ENCODE measurements at places on chromosomes 2 and 18.

- no peak for DNase-seq
Observed at GRCh38 chr2:240935103-240935876, 29.2 kb downstream of the CROCC2 start.

GRCh38 chr2:102418421-102418961 lies 4.5 kb upstream of the IL18RAP start:
- no peak for DNase-seq

- DNase-seq: no peak
Observed at GRCh38 chr2:20205915-20206524, 18.9 kb downstream of the SDC1 start.

DNA sequence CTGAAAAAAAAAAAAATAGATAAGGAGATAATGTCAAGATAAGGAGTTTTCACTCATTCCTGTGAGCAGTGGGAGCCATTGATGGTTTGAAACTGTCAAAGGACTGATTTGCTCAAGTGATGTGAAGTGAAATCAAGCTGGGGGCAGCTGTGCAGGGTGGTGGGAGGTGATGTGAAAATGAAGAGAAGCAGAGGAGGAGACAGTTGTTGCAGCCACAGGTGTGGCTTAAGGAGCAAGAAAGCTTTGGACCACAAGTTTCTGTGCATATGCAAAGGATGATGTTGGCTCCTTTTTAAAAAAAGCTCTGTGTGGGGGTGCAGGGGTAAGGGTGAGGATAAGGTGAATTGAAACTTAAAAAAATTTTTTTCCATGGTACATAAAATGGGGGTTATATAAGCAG lies 8.3 kb downstream of the EFR3B start:
- no peak for DNase-seq

DNA sequence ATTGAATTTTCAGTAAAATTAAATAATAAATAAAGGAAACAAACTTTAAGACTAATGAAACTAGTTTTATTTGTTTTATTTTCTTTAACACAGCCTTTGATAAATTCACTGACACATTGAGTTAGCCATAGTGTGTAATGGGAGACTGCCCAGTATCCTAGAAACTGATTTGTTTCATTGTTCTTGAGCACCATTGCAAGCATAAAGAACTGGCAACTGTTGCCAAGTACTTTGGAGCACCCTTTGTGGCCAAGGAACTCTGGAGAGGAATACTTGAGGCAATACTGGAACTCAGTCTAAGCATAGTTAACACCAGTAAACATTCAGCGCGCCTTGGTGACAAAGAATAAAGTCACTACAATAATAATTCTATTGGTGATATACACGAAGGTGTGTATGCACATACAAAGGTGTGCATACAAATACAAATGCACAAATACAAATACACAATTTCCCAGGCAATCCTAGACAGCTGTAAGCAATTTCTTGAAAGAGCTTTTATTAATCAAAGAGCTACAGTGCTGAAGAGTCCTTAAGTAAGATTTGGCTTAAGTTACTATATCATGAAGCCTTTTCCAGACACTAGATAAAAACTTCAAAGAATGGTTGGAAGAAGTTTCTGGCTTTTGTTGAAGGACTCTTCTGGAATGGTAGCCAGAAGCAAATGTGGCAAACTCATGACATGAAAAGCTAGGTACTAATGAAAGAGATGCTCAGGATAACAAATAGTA lies 1371.2 kb downstream of the LRP1B start:
- DNase-seq: no peak

GRCh38 chr18:25457601-25458000 lies 105.6 kb upstream of the ZNF521 start:
- DNase-seq: no peak

DNA sequence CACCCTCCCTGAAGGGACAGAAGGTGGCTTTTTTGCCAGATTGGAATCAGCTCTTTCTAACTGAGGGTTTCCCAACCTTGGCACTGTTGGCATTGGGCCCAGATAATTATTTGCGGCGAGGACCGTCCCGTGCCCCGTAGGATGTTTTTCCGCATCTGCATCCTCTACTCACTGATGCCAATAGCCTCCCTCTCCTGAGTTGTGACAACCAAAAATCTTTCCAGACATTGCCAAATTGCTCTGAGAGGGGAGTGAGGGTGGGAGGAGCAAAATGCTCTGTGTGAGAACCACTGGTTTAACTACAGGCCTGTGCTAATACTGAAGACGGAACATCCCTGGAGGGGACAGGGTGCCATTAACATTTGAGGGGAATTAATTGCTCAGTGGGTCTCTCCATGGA lies 33.6 kb upstream of the GLI2 start:
- DNase-seq: no peak

DNA sequence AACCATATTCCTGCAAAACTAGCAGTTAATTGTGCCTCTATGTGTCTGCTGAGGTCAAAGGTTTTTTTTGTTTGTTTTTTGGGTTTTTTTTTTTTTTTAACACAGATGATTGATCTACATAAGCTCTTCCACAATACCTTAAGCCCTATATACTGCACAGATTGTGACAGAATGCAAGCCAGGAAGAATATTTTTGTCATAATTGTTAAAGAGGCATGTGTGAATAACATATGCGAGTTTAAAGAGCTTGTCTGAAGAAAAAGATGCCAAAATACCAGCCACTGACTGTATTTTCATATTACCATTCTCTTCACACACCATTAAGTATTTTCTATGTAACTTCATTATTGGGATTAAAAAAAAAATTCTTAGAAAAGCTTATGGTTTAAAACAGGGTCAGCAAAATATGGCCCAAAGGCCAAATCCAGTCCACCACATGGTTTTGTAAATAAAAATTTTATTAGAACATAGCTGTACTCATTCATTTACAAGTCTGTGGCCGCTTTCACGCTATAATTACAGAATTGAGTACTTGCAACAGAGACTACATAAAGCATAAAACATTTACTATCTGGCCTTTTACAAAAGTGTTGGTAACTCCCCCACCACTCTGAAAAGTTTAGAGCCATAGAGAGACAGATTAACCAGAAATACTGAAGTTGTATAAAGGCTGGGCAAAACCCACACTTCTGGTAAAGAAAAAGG lies 89.9 kb downstream of the TRIP12 start:
- no peak for DNase-seq

GRCh38 chr2:46299365-46300263 lies 2.4 kb downstream of the EPAS1 start:
- no peak for DNase-seq

DNA sequence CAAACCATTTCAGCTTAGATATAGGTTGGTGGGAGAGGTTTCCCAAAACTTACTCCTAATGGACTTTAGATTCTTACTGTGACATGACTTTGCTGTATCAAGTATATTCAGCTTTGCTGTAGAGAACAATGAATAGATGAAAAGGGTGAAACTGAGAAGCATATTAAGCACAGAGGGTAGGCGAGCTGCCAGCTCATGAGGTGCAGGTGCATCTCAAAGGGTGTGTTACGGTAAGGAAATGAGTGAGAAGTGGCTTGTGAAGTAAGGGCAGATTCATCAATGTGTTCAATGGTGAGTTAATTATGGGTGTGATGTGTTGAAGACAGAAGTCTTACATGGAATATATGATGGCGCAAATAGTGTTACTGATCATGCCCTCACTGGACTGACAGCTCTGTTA lies 49.3 kb downstream of the CD8B2 start:
- no peak for DNase-seq

GRCh38 chr18:63427558-63427957 lies 5.3 kb upstream of the VPS4B start:
- no peak for DNase-seq

DNA sequence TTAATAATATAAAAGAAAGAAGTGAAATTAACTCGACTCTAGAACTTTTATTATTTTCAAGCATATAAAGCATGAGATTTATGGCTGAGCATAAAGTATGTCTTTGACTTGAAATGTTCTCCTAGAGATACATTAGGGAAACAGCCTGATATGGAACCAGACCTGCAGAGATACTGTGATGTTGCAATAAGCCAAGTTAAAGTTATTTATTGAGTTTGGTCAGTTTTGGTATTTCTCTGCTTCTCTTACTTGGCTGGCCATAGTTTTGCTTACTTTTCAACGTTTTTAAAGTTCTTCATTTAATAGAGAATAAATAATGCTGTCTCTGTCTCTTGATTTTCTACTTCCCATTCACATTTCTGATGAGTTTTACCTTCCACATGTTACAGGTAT lies 76.0 kb downstream of the GFPT1 start:
- DNase-seq: no peak

- peak; percentile 50 for DNase-seq
Observed at GRCh38 chr2:102251042-102251848, 60.1 kb upstream of the IL1RL1 start.

DNA sequence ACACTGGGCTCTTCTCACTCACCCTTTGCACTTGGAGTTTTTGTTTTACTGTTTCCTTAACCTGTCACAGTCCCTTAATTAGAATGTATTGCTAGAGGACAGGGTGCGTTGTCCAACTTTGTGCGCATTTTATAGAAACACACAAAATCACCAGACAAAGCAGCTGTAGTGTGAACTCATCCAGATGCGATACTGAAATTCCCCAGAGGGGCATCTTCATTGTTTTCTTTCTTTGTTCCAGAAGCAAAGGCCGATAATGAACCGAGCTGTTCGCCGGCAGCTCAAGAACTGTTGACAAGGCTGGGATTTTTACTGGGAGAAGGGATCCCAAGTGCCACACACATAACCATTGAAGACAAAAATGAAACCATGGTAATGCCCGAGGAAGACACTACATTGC lies 137.6 kb downstream of the WDSUB1 start:
- no peak for DNase-seq

DNA sequence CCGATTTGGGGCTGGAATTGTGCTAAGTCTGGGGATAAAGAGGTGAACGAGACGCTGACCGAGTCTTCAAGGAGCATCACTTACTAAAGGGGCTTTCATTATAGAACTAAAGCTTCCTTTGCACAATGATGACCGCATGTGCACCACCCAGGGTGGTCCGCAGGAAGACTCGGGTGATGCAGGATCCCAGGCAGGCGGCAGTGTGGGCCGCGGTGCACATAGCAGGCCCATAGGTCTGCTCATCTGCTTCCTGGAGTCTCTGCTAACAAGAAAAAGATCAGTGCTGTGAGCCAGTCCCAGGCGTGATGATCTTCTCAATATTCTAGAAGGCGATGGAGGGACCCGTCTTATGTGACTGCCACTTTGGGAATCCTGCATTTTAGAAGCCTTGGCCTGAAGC lies 122.8 kb downstream of the PXDN start:
- no peak for DNase-seq

DNA sequence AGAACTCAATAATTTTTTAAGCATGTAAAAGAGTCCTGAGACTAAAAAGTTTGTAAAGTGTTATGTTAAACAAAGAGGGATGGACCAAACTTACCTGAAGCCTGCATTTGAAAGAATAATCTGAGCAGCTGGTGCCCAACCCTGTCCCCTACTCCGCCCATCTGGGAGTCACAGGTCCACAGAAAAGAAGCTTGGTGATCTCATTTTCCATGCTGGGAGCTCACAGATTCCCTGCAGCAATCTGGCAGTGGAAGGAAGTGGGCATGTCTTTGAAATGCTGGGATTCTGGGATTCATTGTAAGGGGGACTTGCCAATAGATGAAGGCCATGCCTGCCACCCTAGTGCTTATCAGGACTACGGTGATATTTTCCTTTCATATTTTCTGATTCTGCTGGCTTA lies 17.9 kb downstream of the CDH2 start:
- no peak for DNase-seq

DNA sequence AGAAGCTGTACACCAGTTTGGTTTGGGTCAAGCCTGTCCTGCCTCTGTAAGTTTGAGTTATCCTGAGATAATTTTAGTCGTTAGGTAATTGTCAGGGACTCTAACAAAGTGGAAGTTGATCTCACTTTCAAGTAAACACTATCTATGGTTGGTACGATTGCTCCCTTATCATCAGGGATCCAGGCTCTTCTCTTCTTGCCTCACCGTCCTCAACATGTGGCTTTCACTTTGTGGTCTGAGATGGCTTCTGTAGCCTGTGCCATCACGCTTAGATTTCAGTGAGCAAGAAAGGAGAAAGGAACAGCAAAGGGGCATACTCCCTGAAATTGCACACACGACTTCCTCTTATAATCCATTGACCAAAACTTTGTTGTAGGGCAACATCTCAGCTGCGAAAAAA lies 115.6 kb downstream of the CTAGE1 start:
- DNase-seq: no peak

GRCh38 chr2:156356014-156356754 lies 23.7 kb upstream of the NR4A2 start:
- no peak for DNase-seq

DNA sequence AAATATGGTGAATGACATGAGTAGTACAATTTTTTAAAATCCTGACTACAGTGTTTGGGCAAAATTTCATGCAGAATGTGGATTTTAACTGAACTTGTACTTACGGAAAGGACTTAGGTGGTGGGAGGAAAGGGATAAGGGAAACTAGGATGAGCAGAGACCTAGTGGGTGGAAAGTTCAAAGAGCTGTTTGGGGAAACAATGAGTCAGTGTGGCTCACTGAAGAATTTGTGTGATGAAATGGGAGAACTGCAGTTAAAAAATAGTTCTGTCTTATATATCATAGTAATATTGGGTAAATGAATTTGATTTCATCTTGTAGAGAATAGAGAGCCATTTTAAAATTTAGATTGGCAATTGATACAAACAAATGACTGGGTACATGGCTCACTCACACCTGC lies 220.1 kb upstream of the CTAGE1 start:
- DNase-seq: no peak

- no peak for DNase-seq
Observed at GRCh38 chr2:16763493-16763899, 97.9 kb upstream of the CYRIA start.

- DNase-seq: no peak
Observed at GRCh38 chr2:154704991-154705390, 6.5 kb downstream of the KCNJ3 start.

DNA sequence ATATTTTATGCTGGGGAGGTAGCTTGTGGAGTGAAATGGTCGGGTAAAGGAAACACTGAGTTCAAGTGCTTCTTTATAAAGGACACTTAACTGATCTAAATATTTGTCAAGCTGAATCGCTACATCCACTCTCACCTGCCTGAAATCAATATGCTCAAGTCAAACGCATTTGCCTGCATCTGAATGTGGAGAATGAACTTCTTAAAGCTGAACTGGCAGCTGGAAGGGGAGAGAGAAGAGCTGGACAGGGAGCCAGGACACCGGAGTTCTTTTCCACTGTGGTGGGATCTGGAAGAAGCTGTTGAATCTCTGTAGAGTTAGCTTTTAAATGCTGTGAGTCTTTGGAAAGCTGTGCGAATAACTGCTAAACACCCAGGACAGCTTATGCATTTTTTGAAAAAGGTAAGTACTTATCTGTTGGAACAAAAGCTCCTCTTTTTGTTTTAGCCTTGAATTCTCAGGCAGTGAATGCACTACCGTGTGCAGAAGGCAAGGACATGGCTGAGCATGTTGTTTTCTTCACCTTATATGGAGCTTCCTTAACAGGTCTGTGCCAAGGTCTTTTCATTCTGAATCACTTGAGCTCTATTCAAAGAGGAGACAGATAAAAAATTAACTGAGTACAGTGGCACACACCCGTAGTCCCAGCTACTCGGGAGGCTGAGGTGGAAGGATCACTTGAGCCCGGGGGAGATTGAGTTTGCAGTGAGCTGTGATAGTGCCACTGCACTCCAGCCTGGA lies 74.2 kb upstream of the KLF7 start:
- no peak for DNase-seq

GRCh38 chr2:161609930-161610329 lies 14.3 kb upstream of the SLC4A10 start:
- no peak for DNase-seq

- no peak for DNase-seq
Observed at GRCh38 chr2:28977176-28977875, 3.8 kb upstream of the TOGARAM2 start.

Measured in stimulated activated naive CD4-positive, alpha-beta T cell treated with Interleukin-2 at 50 U/mL for 16 hours (primary cell).